ENCODE measurements at places on chromosomes 1 and 21.

DNA sequence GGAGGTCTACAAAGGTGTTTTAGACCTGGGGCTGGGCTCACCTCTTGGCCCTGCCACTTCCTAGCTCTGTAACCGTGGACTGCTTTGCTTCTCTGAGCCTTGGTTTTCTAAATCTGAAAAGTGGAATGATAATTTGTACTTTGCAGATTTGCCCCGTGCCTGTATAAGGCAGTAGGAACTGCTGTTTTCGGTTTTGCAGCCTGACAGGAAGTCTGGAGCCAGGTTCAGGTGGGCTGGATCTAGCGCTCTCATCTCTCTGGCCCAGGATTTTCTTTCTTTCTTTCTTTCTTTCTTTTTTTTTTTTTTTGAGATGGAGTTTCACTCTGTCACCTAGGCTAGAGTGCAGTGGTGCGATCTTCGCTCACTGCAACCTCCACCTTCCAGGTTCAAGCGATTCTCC is 17.2 kb downstream of the IFNAR2 start:
- DNase-seq, result no peak

- DNase-seq, result no peak
Observed at GRCh38 chr1:196259316-196259715, 348.9 kb downstream of the KCNT2 start.

GRCh38 chr1:59136541-59137275 is 160.2 kb upstream of the FGGY start:
- DNase-seq, result peak; percentile 58

GRCh38 chr21:25171438-25171837 is 435.8 kb downstream of the MRPL39 start:
- DNase-seq, result no peak

- DNase-seq, result no peak
Observed at GRCh38 chr21:39115576-39116235, 67.5 kb downstream of the PSMG1 start.

- no peak for DNase-seq
Observed at GRCh38 chr1:187001198-187001889, 172.6 kb downstream of the PLA2G4A start.

- DNase-seq, result no peak
Observed at GRCh38 chr1:207026104-207026534, 6.4 kb downstream of the C1orf116 start.

- no peak for DNase-seq
Observed at GRCh38 chr1:165527251-165528007, 16.4 kb upstream of the LRRC52 start.

- DNase-seq, result no peak
Observed at GRCh38 chr1:170668209-170669106, 4.5 kb downstream of the PRRX1 start.

DNA sequence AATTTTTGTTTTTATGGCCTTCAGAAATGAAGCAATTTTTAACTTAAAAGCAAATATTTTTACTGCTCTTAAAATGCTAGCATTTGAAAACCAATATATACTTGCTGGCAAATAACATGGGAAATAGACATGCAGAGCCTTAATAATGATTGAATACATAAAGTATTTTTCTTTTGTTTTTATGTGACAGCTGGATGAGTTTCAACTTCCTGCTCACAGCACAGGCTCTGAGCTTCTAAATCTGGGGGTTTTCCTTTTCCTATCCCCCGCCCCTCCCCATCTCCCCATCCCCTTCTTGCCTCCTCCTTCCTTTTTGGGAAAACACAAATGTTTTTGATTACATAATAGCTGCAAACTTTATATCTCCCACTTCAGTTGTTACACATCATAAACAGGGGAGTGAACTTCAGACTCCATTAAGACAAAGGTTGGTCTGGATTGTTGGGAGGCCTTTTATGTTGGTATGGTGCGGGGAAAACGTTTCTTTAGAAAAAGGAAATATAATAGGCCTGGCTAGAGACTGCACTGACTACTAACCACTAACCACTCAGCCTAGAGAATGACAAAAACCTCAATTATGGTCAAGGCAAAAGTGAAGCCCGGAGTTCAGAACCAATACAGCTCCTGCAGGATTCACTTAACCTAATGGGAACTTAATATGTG is 116.1 kb upstream of the GORAB start:
- no peak for DNase-seq

GRCh38 chr1:15959424-15959823 is 16.5 kb downstream of the ZBTB17 start:
- no peak for DNase-seq

GRCh38 chr1:38088366-38088765 is 41.8 kb upstream of the POU3F1 start:
- no peak for DNase-seq

DNA sequence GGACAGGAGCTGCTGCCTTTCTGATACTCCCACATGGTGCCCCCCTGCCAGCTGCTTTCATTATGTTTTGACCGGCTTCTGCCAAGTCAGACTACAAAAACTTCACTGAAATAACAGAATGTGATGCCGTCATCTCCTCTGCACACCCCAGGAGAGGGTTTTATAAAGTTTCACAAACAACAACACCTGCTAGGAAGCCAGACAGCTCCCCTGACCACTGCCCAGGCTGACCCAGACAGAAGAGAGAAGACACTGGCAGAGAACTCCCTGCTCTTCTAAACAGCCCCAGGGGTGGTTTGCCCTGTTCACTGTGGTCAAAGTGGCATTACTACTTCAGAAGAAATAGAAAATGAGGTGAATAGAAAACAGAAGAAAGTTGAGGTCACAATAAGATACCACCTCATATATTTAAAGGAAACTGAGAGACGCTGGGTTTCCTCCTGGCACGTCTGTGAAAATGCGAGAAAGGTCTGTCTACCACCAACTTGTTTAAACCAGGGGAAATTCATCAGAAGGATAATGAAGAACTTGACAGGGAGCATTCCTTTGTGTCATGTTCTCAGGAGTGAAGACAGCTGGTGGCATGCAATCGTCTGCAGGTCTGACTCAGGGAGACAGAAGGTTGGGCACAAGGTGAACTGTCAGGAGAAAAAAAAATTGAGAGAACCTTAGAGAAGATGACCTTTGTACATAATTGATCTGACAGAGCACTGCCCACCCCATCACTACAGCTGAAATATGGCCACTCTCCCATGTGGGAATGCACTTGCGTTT is 119.0 kb upstream of the NFIA start:
- DNase-seq, result no peak

DNA sequence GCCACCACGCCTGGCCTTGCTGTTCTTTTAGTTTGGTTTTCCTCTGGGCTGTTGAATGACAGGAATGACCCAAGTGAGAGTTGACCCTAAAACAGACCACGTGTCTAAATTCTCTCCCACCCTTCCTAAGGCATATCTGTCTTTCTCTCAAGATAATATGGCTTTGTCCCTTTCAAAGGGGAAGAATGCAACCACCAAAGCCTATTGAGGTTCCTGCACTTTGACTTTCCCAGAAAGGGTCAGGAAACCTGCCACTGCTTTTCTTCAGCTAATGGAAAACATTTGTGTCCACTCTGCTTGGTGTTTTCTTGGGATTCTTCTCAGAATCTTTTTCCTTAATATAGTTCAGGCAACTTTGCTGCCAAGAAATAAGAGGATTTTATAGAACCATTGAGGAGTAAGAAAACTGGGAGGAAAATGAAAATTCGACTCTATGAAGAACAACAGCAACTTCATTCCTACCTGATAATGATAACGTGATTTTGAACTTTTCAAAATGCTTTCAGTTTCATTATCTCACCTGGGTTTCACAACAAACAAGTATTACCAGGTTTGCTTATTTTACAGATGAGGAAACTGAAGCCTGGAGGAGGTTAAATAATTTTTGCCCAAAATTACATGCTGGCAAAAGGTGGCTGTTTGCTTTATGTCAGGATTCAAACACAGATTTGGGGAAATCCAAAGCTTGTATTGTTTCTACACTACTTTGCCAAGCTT is 6.9 kb downstream of the PLPP3 start:
- DNase-seq, result no peak

- peak; percentile 9 for DNase-seq
Observed at GRCh38 chr1:206106328-206107167, 10.6 kb downstream of the AVPR1B start.

GRCh38 chr1:181545395-181545794 is 62.1 kb downstream of the CACNA1E start:
- no peak for DNase-seq

DNA sequence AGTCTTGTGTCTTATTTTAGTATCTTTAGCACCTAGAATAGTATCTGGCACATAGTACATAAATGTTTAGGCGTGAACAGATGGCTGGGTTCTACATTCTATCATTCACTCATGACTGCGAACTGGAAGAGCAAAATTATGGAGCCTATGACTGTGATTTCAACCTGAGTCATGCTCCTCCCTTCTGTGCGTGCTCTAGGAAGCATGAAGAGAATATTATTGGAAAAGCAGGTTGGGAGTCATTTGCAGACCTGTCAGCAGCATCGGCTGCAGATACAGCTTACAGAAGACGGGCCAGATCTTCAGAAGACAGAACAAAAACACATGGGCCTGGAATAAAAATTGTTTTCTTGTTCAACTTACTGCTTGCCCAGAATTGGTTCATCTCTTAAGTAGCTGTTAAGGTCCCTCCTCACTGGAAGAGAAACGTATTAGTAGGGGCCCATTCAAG is 344.0 kb upstream of the USP24 start:
- no peak for DNase-seq

GRCh38 chr1:55147524-55147923 is 67.6 kb downstream of the USP24 start:
- no peak for DNase-seq

DNA sequence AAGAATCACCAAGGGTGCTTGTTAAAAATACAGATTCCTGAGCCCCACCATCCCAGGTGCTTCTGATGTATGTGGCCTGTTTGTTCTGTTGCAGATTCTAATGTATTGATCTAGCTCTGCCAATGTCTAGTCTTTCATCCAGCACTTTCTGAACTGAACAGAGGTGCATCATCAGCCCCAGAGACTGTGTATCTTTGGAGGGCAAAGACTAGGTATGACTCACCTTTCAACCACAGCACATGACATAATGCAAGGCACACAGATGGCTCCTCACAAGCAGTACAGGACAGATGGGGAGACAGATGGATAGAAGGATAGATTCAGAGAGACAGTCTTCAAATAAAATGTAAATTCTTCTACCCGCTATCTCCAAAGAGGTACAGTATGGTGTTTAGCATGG is 32.3 kb downstream of the CD58 start:
- DNase-seq, result no peak
